Osteoblast (primary cell): ENCODE measurements at places on chromosomes 6 and 20. TPM values are rescaled to one million over a fixed set of nuclear protein-coding genes. Genes with fewer than 3 reads are reported as not detected.

DNA sequence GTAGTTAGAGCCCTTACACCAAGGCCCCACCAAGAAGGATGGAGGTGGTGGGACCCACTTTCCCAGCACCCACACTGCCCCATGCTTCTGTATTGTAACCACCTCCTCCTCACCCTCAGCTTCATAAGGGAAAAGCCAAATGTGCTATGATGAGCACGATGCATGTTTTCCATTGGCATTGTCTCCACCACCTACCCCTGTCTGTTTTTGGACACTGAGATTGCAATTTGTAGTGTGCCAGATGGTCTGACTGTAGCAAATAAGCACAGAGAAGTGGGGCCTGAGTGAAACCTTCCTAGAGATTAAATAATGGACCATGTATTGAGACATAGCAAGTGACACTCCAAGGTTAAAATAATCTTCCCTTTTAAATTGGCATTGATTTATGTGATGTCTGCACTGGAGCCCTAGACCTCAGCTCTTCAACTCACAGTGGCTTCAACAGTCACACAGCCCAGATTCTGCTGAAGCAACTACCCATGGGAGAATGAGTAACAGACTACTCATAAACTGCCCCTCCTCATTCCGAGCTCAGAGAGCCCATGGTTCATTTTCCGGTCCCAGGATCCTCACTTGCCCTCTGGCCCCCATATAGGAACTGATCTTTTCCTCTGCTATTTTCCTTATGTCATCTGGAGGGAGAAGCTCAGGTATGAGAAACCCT lies 177.9 kb downstream of the COL9A1 start:
- DNase-seq, result peak; percentile 18

- no peak for DNase-seq
These were observed 152.0 kb downstream of the GRM4 start for GRCh38 chr6:33993653-33994471.

HLA-DPA1 gene
- 5.4 and 30.4 TPM in 2 replicates for total RNA-seq

DUSP15 gene
- total RNA-seq, result 1.2 and 1.4 TPM in 2 replicates

GRCh38 chr6:137218917-137219663 lies at the start of gene IFNGR1:
Gene IFNGR1 (minus strand): TSS chr6:137219385. CDS start chr6:137219327, 58 bp downstream.
- peak; percentile 97 for DNase-seq

- no peak for DNase-seq
These were observed 50.9 kb upstream of the TAB2 start for GRCh38 chr6:149266659-149267058.

DNA sequence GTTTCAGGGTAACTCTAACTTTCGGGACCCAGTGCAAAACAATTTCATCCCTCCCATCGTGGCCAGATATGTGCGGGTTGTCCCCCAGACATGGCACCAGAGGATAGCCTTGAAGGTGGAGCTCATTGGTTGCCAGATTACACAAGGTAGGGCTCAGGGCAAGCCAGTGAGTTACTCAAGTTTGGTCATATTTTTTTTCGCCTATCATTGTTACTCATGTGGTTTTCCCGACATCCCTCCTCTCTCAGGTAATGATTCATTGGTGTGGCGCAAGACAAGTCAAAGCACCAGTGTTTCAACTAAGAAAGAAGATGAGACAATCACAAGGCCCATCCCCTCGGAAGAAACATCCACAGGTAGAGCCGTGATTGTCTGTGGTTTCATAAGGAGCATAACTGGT lies 58.2 kb downstream of the DCBLD1 start:
- peak; percentile 58 for DNase-seq

PLAGL1 gene
- total RNA-seq, result 16.6 and 22.4 TPM in 2 replicates

- DNase-seq, result no peak
These were observed 111.7 kb downstream of the PREX1 start for GRCh38 chr20:48716086-48716485.

DNA sequence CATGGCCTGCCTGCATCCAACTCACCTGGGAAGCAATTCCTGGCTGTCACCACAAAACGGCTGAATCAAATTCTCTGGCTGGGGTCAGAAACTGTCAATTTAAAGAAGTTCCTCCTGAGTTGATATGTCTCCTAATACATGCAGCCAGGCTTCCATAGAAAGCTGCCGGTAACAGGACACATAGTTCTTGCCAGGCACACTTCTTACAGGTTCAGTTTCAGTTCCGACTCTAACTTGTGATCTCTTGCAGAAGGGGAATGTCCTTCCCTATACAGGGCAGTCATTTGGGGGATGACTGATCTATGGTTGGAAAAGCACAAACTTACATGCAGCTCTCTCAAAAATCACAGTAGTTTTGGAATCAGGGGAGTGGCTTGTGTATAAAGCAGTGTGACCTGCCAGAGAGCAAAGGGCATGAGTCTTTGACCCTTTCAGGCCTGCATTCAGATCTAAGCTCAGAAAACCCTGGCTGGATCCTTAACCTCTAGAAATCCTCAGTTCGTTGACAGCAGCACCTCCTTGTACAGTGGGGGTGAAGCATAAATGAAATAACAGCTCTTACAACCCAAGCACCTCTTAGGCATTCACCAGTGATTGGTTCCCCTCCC lies 195.6 kb downstream of the SCP2D1 start:
- no peak for DNase-seq

- no peak for DNase-seq
These were observed 660 bp upstream of the TFB1M start for GRCh38 chr6:155314773-155315515.

SAMD3 gene
- total RNA-seq, result 0.72 and 3.5 TPM in 2 replicates

- DNase-seq, result no peak
These were observed 360.4 kb downstream of the ZFAND3 start for GRCh38 chr6:38179794-38180430.

DNA sequence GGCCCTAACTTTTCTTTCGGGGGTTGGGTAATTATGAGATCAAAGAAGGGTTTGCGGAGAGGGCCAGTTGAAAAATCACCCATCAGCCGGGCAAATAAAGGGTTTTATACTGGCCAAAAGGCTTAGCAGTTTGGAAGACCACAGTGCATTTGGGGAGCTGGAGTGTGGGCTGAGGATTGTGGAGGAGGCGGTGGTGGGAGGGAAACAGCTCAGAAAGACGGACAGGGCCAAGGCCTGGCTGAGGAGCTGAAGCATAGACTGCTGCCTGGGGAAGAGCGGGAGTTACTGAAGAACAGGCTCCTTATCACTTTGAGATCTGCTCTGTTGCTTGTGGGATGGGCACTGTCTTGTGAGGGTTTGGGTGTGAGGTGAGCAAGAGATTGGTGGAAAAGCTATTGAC lies 144.2 kb downstream of the CARMIL1 start:
- no peak for DNase-seq

NKX2-4 gene
- not detected in 2 replicates for total RNA-seq

TENT5A gene
- total RNA-seq, result 79.6 and 82.9 TPM in 2 replicates

- DNase-seq, result peak; percentile 81
These were observed 693 bp upstream of the GNAS-AS1 start for GRCh38 chr20:58851221-58851968.

DNA sequence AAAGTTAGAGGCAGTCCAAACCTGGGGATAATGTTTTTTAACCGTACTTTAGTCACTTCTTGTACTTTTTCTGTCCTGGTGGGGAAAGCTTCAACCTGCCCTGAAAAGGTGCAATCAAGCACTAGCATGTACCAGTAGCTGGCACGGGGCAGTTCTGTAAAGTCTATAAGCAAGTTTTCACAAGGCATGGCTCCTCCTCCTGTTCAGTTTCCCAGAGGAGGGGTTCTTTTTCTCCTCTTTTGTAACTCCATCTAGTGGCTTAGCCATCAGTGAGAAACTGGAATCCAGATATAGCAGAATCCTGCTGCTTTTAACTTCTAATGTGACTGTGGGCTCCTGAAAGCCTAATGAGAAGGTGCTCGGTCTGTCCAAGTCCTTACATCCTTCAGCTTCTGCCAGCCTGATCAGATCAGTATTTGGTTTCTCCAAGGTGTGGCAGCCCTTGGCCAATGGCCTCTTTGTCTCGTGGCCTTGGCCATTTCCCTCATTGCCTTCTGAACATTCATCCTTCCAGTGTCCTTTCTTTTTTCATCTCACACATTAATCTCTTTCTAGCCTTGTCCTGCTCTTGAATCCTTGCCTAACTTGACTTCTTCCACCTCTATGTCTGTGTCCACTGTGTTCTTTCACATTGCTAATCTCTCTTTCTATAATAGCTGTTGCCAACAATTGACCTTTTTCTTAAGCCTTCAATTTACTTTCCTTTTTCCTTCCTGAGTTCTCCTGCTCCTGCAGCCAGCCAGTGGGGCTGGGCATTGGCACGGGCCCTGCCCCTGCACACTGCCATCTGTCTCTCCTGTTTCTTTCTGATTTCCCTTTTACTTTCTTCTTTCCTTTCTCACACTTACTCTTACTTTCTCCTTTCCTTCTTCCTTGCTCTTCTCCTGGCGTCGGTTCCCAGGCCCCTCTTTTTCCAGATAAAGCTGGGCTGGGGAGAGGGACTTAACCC lies 222.0 kb upstream of the SYNCRIP start:
- no peak for DNase-seq

DNA sequence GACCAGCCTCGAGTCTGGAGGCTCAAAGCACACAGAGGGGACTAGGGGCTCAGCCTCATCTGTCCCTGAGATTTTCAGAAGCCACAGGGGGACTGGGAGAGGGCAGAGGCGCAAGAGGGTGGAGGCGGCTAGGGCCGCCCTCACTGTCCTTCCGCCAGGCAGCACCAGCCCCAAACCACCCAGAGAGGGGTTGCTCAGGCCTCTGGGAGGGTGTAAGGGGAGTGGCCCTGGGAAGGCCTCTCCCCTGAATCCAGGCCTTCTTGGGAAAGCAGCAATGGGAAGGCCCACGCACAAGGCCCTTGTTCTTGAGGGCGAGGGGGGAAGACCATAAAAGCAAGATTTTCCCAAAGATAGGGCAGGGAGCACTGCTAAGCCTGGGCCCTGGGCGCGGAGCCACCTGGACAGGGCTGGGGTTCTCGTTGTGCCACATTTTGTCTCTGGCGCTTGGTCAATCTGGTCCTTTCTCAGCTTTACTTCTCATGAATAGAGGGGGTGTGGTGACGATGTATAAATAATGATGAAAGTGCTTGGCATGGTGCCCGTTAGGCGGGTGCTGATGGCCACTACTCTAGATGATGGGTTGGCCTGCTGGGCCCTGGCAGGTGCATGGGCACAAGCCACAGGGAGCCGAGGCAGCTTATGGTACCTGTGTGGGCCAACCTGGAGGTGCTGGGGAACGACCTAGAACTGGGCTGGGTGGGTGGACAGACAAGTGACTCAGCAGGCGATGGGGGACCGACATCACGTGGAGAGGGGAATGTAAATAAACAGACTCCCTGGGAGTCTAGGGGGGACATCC lies 4.8 kb downstream of the SAMD10 start:
- peak; percentile 86 for DNase-seq

CST7 gene
- total RNA-seq, result not detected in 2 replicates

GRCh38 chr6:62707156-62707555 lies 421.1 kb upstream of the KHDRBS2 start:
- no peak for DNase-seq

KHDC1L gene
- 0.72 TPM in 1 of 2 replicates, not detected in the other for total RNA-seq

- DNase-seq, result no peak
These were observed 61.9 kb downstream of the GPR6 start for GRCh38 chr6:110039981-110040383.

- DNase-seq, result no peak
These were observed 84.7 kb upstream of the ADGRF1 start for GRCh38 chr6:47126647-47127391.

NRSN1 gene
- not detected in 2 replicates for total RNA-seq

- DNase-seq, result peak; percentile 25
These were observed 60.0 kb downstream of the CPNE5 start for GRCh38 chr6:36779227-36779626.

- no peak for DNase-seq
These were observed 149.8 kb upstream of the PRND start for GRCh38 chr20:4571759-4572531.

DNA sequence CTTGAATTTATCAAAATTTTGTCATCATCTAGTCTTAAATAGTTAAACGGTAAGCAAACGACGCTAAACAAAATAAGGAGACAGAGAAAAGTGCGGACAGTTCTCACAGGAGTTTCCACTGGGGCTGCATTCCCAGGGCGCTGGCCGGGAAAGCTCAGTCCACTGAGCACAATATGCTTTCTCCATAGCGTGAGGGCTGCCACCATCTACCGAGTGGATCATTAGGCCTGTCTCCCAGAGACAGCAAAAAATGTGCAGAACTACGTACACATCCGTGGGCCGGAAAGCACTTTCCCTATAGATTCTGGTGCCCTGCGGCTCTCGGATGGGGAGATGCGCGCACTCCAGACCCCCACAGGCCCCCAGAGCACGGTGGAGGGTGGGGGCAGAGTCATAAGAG lies 84.9 kb downstream of the THBS2 start:
- DNase-seq, result no peak

ARMC12 gene
- total RNA-seq, result 0.36 and 0.59 TPM in 2 replicates

FAXC gene
- total RNA-seq, result 0.88 and 1.1 TPM in 2 replicates

DNA sequence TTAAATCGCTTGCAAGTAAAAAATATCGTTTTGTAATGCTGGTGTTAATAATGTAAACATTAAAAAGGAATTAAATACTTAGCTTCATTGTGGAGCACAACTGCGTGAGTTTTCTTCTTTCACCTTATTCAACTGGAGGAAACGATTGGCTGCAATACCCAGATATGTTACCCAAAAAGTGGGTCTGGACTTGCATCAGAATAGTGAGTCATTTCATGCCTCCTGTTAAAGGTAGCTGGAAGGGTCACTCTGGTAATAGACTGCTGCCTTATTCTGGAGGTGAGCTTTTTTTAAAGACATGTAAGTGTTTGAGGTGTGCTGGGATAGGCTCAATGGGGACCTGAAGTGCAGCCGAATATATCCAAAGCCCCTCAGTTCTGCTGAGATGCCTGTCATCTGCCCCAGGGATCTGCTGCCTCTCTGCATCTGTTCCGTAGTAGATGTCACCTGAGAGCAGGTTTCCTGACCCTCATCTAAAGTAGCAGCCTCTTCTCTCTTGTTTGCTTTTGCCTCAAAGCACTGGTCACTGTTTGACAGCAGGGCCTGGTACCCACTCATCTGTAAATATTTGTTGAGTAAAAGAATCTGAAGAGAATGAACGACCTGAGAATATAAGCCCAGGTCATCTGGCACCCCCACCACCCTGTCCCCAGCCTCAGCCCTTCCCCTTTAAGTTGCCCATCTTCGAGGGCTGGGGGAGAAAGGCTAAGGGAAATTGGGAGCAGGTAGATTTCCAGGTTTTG lies 5.6 kb upstream of the UQCC2 start:
- DNase-seq, result no peak

GRCh38 chr6:90068264-90068663 lies 174.0 kb downstream of the GJA10 start:
- peak; percentile 62 for DNase-seq

DLK2 gene
- 0.29 TPM in 1 of 2 replicates, not detected in the other for total RNA-seq

PSORS1C1 gene
- total RNA-seq, result 1.2 and 2.2 TPM in 2 replicates

COL21A1 gene
- total RNA-seq, result 8.0 and 19.2 TPM in 2 replicates

DNA sequence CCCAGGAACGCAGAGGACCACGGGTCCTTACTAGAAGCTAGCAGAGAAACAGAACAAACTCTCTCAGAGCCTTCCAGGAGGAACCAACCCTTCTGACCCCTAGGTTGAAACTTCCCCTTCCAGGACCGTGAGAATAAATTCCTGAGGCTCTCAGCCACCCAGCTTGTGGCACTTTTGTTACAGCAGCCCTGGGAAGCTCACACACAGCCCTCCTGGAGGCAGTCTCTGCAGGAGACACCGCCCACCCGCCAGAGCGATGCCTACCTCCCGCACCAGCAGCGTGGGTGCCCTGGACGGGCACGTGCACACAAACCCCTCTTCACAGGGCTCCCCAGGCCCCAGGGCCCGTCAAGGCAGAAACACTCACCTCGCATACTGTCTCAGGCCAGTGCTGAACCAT lies 4.2 kb downstream of the RNASET2 start:
- DNase-seq, result no peak

- DNase-seq, result no peak
These were observed 197.5 kb upstream of the SIM1 start for GRCh38 chr6:100662264-100662663.

LRRN4 gene
- not detected in 2 replicates for total RNA-seq

TINAG gene
- total RNA-seq, result not detected in 2 replicates

RAET1E gene
- total RNA-seq, result 0.36 and 0.88 TPM in 2 replicates

GRCh38 chr6:132715204-132715603 lies 1.3 kb upstream of the VNN1 start:
- DNase-seq, result peak; percentile 79
